ENCODE measurements at places on chromosomes 13 and 19.

- no peak for DNase-seq
Measured at GRCh38 chr13:31234729-31235128, 35.0 kb downstream of the B3GLCT start.

DNA sequence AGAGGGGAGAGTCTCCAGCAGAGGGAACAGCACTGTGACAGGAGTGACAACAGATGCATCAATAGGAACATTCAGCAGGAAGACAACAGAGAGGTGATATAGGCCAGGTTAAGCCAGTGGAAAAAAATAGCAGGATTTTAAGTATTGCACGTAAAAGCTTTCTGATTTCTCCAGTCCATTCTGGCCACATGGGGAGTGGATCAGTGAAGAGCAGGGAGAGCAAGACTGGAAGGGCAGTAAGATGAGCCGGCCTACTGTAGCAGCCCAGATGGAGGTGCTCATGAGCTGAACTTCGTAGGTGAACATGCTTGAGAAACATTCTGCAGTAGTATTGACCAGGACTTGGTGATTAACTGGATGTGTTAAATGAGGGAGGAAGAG lies 1.7 kb downstream of the UTP14C start:
- no peak for DNase-seq

DNA sequence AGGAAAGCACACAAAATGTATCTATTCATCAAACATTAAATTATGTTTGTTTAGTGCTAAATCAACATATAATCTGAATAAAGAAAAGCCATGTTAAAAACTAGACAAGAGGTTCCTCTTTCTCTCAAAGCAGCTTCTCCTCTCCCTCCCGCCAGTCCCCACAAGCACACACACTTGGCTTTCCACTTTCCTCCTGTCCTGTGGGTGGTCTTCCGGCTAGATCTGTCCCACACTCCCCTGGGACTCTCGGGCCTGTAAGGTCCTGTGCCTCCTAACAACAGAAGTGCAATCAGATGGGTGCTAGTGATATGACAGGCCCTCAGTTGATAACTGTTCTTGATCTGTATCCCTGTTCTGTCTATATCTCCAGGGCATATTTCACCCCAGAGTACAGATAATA lies 45.6 kb upstream of the RAP2A start:
- DNase-seq: no peak

GRCh38 chr19:16920816-16921529 lies 32.2 kb downstream of the F2RL3 start:
- DNase-seq: no peak

DNA sequence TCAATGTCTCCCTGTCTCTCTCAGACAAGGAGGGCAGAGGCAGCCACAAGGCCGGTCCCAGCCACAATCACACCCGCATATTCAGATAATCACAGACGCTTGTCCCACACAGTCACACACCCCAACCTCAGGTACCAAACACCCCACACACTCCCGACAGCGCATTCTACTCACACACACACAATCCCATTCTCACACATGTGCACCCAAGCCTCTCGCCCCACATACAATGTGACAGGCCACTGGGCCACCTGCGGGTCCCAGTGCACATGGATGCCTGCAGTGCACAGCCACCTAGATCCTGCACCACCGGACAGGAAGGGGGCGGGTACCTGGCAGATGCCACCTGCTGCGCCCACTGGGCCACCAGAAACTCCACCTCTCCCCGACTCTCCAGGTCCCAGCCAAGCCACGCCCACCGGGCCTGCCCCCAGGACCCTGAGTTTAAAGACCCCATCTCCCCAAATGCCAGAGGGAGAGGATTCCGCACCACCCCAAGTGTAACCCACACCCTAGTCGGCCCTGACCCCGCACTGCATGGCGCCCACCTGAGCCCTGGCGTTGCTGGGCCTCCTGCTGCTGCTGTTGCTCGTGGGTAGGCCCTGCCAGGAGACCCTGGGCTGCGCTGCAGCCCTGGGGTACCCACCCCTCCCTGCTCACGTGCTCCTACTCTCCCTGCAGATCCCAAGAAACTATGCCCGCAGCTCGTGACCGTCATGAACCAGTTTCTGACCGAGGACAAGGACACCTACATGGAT lies 10.6 kb downstream of the SCGB2B2 start:
- DNase-seq: no peak

- no peak for DNase-seq
Measured at GRCh38 chr19:8132858-8133458, 16.4 kb downstream of the FBN3 start.

DNA sequence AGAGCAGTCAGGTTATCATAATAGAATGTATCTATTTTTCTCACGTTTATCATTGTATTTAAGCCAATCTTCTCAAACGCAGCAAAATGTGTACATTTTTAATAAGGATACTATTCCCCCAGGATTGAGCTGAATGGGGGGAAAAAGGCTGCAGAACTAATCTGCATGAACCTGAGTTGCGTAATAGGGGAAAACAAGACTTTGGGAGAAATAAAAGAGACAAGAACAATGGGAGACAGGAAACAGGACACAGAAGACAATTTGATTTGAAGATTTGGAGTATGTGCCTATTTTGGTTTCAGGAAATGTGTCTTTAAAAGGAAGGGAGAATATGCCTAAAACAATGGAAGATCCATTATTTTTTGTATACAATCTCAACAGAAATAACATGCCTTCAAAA lies 844.5 kb downstream of the DIAPH3 start:
- DNase-seq: no peak

GRCh38 chr19:33667141-33667650 lies 45.4 kb downstream of the CHST8 start:
- no peak for DNase-seq

DNA sequence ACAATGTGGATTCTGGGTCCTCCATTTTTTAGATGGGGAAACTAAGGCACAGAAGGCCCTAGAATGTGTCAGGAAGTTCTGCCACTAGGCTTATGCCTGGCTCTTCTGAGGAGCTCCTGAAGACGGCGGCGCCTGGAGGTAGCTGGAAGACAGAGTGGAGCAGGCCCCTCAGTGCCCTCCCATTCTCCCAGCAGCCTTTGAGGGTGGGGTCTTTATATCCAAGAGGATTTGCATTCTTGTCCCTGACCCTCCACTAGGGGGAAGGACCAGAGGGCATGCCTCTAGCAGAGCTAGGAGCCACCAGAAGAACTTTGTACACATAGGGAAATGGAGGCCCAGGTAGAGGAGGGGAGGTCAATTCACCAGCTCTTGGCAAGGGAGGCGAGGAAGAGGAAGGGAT lies 9.4 kb downstream of the CELF5 start:
- DNase-seq: no peak

DNA sequence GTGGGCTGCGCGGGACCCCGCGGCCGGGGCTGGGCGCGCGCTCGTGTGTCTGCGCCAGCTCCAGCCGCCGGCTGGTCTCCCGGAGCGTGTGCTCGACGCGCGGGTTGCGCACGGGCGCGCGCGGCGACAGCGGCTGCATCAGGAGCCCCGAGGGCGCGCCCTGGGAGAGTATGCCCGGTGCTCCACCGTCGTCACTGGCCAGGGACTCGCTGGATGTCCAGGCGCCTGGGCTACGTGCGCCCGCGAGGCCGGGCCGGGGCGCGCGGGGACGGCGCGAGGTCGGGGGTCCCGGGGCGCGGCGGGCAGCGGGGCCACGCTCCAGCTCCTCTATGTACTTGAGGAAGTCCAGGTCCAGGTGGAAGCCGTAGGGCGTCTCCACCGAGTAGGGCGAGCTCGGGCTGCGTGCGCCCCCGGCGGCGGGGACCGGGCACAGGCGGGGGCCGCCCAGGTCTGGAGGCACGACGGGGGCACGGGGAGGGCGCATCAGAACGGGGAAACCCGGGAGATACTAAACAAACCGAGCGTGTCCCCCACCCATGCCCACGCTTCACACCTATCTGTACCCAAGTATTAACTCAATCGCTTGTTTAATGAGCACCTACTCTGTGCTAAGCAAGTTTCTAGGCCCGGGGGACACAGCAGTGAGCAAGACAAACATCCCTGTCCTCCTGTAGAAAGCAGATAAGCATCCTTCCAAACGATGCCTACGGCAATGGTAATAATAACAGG lies 7.6 kb downstream of the KANK3 start:
- DNase-seq: peak; percentile 73

- no peak for DNase-seq
Measured at GRCh38 chr13:54927538-54927937, 1898.9 kb downstream of the OLFM4 start.

DNA sequence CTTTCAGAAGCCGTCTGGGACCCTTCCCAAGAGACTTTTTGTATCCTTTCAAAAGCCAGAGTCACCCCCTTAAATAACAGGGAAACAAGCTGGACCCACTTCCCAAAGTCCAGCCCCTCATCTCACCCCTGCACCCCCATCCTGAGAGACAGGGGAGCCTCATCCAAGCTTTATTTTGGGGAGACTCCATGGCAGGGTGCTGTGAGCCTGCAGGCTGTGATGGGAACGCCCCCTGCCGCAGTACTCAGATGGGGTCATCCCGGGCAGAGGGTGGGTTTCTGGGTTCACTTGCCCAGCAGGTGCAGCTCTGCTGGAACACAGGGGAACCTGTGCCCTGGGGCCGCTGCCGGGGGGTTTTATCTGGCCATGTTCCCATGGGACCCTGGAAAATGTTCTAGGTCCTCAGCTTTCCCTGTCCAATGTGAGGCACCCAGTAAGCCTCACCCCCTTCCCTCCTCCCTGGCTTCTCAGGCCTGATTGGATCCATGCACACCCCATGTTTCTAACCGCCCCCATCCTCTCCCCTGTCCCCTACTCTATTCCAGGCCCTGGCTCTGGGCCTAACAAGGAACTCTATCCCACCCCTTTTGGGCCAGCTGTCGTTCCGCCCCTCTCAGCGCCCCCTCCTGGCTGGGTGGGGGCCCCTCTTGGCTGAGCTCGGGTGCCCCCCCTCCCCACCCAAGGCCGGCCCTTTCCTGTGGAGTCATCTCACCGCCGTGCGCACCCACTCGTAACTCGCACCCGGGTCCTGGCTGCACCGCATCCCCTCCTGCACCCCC lies 1.0 kb downstream of the HIF3A start:
- DNase-seq: no peak

- DNase-seq: no peak
Measured at GRCh38 chr13:76293346-76293745, 592.9 kb downstream of the KCTD12 start.

DNA sequence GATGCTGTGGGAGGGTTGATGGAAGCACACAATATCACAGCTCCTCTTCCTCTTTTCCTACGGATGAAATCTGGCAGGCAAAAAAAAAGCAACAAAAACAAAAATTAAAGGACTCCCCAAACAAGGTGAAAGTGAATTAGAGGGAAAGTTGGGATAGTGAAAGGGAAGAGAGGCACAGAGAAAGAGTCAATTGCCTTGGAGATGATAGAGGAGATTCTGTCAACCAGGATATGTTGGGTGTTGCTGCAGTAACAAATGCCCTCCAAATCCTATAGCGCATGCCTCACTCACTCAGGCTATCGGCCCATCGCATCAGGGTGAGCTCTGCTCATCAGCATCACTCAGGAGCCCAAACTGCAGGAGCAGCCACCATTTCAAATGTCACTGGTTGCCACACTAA lies 119.1 kb downstream of the DLEU7 start:
- no peak for DNase-seq

DNA sequence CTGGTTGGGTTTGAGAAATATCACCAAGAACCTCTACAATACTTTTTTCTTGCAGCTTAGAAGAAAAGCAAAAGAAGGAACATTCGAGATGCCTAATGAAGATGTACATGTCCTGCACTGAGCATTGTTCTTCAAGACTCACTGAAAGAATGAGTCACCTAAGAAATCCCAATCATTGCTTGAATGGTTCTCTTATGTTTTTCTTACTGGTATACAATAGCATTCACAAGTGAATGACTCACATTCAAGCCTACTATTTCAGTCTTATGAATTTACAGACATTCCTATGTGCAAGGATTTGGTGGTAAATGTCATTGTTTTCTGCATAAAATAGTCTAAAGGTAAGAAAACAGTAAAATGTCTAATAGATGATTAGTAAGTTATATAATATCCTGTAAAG lies 594.6 kb downstream of the PCDH9 start:
- DNase-seq: no peak

- DNase-seq: no peak
Measured at GRCh38 chr19:44367024-44367423, 10.5 kb upstream of the ZNF112 start.

- DNase-seq: no peak
Measured at GRCh38 chr19:38015216-38015615, 108.2 kb downstream of the SIPA1L3 start.

DNA sequence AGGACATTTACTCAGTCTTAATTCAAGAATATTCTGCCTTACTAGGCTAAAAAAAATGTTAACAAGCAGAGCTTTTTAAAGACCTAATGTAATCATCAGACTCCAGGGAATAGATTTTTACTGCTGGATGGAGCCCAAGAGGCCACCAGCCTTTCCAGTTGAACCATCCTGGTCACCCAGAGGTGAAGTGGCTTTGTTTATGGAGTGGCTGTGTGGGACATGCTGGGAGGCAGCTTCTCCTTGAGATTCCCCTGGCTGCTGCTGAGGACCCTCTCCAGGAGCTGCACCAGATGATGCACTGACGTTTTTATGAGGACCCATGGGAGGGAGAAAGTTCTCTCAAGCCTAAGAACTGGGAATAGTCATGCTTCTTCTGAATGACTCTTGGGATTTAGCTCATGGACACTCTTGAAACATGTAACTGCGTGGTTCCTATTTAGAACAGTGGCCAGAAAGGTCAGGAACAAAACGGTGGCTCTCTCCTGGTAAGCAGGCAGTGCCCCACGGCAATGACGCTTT lies 205.9 kb upstream of the MIR17HG start:
- peak; percentile 65 for DNase-seq

- DNase-seq: no peak
Measured at GRCh38 chr13:98506728-98507230, 70.1 kb downstream of the STK24 start.

DNA sequence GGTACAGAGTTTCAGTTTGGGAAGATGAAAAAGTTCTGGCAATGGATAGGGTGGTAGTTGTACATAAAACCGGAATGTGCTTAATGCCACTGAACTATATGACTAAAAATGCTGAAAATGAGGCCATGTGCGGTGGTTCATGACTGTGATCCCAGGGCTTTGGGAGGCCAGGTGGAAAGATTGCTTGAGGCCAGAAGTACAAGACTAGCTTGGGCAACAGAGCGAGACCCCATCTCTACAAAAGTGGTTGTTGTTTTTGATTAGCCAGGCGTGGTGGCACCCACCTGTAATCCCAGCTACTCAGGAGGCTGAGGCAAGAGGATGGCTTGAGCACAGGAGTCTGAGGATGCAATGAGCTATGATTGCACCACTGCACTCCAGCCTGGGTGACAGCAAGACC lies 12.8 kb downstream of the SMAD9 start:
- DNase-seq: no peak

DNA sequence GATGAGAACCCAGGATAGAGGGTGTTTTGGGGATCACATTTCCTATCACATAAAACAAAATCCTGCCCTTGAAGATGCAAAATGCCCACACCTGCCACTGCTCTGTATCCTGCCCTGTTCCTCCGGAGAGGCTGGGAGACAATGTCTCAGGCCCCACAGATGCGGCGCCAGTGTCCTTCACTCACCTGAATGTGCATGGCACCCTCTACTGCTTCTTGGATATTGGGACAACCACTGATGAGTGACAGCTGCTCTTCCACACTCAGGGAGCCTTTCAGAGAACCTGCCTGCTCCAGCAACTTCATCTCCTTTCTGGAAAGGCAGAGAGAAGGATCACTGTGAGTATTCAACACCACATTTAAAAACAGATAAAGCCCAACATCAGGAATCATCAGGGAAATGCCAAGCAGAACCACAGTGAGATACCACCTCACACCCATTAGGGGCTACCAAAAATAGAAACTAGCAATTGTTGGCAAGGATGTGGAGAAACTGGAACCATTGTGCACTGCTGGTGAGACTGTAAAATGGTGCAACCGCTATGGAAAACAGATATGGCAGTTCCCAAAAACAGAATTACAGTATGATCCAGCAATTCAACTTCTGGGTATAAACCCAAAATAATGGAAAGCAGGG lies 36.4 kb downstream of the CRYL1 start:
- peak; percentile 76 for DNase-seq

- no peak for DNase-seq
Measured at GRCh38 chr13:64917566-64917965, 2312.6 kb downstream of the PCDH9 start.

All from SHP77 (cell line).